ENCODE measurements at places on chromosomes 11 and 22. TPM values are rescaled to one million over a fixed set of nuclear protein-coding genes. Genes with fewer than 3 reads are reported as not detected.

HBG2 gene
- total RNA-seq, result not detected

BEST1 gene
- total RNA-seq, result not detected

DNA sequence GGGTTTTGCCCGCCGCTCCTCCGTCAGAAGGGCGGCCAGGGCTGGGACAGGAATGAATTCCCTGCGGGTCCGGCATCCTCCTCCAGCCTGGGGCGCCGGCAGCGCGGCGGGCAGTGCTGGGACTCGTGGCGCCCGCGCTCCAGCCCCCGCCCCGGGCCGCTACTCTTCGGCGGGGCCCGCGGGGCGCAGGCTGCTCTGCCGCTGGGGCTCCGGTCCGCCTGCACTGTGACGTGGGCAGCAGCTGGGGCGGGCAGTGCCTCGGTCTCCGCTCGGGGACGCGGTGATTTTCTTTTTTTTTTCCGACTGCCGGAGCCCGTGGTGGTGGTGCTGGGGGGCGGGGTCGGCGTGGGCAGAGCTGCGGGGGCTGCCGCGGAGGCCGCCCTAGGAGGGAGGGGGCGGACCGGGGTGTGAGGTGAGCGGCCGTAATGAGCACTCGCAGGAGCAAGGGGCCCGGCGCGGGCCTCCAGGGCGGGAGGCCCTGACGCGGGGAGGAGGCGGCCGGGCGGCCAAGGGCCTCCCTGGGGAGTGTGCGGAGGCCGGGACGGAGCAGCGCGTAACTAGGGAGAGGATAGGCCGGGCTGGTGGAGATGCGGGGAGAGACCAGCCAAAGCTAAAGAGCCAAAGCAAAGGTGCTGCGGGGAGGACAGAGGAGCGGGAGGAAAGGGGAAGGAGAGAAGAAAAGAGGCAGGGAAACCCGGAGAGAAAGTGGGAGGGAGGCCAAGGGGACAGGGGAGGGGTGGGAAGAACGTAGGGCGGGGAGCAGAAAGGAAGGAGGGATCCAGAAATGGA is 73.3 kb upstream of the ZBED5 start:
- peak; percentile 65 for DNase-seq

CARD18 gene
- total RNA-seq, result not detected

B3GAT3 gene
- 18.2 TPM for total RNA-seq

DNA sequence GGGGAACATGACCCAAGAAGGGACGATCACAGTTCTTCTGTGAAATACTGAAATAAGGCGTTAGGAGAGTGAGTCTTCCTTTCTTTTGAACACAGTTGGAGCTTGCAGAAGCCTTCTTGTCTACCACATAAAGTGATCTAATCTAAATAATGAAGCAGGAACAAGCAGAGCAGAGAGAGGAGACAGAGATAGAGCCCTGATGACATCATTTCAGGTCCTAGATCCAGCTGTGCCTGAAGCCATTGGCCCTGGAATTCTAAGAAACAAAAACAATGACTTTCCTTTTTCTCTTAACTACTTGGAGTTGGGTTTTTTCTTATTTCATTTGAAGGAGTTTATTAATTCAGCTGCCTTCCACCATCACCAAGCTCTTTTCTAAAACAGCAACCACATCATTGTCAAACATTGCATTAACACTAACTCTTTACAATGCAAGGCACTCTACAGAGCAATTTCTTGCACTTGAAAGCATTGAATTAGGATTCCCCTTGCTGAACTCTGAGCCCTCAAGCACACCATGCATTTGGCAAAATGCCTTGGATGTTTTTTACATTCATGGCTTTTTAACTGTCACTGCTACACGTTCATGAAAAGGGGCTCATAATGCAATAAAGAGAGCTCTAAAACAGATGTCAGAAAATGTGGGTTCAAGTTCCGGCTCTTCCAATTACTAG is 117.2 kb upstream of the TIMP3 start:
- no peak for DNase-seq

TUB gene
- total RNA-seq, result 1.4 TPM

DNA sequence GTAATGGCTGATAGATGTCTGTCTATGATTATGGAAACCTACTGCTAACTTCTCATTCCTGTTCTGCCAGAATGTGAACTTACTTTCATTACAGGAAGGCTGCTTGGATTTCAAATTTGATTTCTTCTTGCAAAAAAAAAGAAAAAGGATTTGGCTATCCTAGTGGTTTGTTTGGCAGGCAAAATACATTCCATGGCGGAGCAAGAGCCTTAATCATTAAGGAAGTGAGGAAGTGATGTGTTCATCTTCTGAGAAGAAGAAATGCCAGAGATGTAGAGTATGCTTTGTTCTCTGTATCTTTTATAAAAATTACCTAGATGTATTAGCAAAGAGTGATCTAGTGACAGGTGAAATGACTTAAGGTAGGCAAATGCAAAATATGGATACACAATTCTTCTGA is 356.3 kb downstream of the SOX6 start:
- DNase-seq, result peak; percentile 11

FOXRED2 gene
- total RNA-seq, result 8.7 TPM

C11orf91 gene
- not detected for total RNA-seq

PRCP gene
- total RNA-seq, result 282 TPM
